SJCRH30 (cell line): ENCODE measurements at places on chromosomes 3 and 15.

DNA sequence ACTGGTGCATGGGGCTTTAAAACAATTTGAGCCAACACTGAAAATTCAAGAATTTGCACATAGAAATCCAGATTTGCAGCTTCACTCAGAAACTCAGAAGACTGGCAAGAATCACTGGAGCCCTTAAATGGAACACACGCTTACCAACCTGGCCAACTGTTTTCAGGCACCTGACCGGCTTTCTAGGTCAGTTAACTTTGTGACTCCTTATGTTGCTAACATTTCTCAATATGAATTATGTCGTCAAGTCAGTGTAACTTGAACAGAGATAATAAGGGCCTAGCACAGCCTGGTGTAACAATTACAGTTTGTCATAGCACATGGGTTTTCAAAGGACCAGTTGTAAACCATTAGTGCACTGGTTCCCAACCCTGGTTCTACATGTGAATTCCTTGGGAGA lies 6.8 kb downstream of the CERS3 start:
- DNase-seq: no peak

GRCh38 chr15:96177279-96177678 lies 153.2 kb upstream of the NR2F2 start:
- DNase-seq: no peak

- DNase-seq: no peak
These were observed 47.0 kb downstream of the OXNAD1 start for GRCh38 chr3:16311960-16312451.

GRCh38 chr3:61981060-61981459 lies 392.3 kb downstream of the FEZF2 start:
- DNase-seq: no peak

- no peak for DNase-seq
These were observed 8.8 kb downstream of the DNAJB8 start for GRCh38 chr3:128457937-128458336.

DNA sequence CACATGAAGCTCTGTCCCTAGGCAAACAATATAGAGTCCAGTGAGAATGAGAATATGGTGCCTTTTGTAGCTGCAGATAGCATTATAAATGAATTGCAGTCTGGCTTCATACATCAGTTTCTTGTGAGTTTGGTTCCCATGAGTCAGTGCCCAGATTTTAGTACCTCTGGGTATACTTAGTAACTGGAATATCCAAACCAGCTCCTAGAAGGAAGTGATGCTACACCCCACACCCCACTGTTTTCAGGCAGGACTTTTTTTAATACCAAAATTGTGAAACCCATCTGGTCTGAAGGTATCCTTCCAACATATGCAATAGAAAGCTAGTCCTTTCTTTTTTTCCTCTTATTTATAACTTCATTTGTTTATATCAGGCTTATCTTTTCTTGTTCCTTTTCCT lies 42.1 kb upstream of the FOXP1 start:
- no peak for DNase-seq

GRCh38 chr3:72322264-72322976 lies 525.8 kb downstream of the SHQ1 start:
- DNase-seq: no peak

- no peak for DNase-seq
These were observed 247.4 kb upstream of the CHRNA7 start for GRCh38 chr15:31782951-31783350.

- DNase-seq: no peak
These were observed 622 bp downstream of the XIRP1 start for GRCh38 chr3:39191773-39192172.

GRCh38 chr3:72338942-72339669 lies 509.1 kb downstream of the SHQ1 start:
- peak; percentile 73 for DNase-seq

- DNase-seq: peak; percentile 42
These were observed 138.8 kb upstream of the PRR20G start for GRCh38 chr3:127426444-127427153.

GRCh38 chr3:112354642-112355306 lies 21.8 kb downstream of the CD200 start:
- no peak for DNase-seq

GRCh38 chr15:30921781-30922479 lies 18.2 kb downstream of the FAN1 start:
- DNase-seq: no peak

DNA sequence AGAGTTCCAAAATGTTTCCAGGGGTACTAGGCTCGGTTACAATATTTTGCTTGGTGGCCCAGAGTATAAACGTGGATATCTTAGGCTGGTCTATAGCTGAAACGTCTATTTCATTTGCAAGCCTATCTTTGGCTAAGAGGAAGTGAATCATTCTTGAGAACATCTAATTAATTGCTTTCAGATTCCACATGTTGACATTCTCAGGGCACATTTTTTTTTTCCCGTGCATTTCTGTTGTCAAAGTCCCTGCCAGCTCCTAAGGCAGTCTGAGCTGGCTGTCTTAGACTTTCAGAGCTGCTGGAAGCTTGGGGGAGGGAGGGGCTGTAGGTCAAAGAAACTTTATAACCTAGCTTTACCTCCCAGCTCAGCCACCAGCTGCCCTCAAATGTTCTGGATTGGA lies 23.2 kb upstream of the LAMP3 start:
- no peak for DNase-seq

DNA sequence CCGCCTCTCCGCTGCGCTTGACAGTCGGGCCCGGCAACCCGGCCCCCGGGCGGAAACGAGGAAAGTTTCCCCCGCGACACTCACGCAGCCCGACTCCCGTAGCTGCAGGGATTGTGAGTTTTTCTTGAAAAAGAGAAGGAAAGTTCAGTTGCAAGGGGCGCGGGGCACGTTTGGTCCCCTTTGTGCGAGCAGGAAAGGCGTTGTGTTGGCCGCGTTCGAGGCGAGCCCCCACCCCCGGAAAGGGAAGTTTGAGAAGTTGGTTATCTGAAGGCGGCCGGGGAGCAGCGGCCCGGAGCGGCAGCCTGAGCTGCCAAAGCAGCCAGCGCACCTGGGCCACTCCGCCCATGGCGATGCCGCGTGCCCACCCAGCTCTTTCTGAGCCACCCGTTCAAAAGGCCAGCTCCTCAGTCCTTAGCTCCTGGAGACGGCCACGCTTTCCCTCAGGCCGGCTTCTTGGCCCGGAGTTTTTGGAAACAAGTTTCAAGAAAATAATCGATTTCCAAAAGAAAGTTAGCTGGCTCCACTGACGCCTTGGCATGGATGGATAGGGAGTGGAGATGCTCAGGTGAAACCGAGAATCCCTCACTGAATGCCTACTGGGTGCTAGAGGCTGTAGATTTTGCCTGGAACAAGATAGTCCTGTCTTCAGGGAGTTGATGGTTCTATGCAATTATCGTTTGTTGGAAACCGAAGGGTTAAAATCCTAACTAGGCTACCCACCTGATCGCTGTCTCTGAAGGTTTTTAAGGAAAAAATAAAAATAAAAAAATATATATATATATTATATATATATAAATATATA lies 832 bp downstream of the TGFBR2 start:
- peak; percentile 43 for DNase-seq

- no peak for DNase-seq
These were observed 6.2 kb upstream of the EHD4 start for GRCh38 chr15:41978534-41978933.

- DNase-seq: no peak
These were observed 36.3 kb downstream of the ST3GAL6 start for GRCh38 chr3:98799479-98799878.

DNA sequence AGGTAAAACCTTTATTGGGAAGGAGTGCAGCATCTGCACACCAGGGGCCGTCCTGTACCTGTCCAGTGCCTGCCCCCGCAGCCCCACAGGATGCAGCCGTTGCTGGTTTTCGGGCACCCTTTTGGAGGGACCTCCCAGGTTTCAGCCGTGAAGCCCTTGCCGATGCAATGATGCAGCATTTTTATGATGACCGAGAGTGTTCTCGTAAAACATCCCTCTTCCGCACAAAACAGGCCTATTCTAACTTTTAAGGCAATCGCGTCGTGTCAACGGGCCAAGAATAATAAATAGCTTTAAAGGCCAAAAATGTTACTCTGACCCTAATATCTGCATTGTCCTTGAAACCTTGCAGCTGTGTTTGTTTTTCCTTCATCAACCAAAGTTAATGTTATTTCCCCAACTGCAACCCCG lies 126.1 kb downstream of the LRRK1 start:
- DNase-seq: no peak

- peak; percentile 35 for DNase-seq
These were observed 768 bp downstream of the UBXN7 start for GRCh38 chr3:196431181-196432136.

- DNase-seq: no peak
These were observed 96.5 kb downstream of the LIPC start for GRCh38 chr15:58528188-58528870.

GRCh38 chr3:2984831-2985220 lies 125.3 kb downstream of the IL5RA start:
- DNase-seq: no peak

- DNase-seq: no peak
These were observed 11.0 kb downstream of the PARP16 start for GRCh38 chr15:65275728-65276126.

GRCh38 chr3:4830586-4830914 lies 148.7 kb upstream of the BHLHE40 start:
- no peak for DNase-seq

GRCh38 chr3:113245761-113246161 lies 34.4 kb downstream of the BOC start:
- no peak for DNase-seq

GRCh38 chr3:197599089-197599765 lies 43.5 kb upstream of the BDH1 start:
- peak; percentile 97 for DNase-seq

- DNase-seq: peak; percentile 74
These were observed 600 bp upstream of the USP3 start for GRCh38 chr15:63503739-63504246.

- peak; percentile 91 for DNase-seq
These were observed at the start of gene USP4 for GRCh38 chr3:49339941-49340800. Gene USP4, minus strand, starts transcription at chr3:49340053. Its CDS starts 29 bp downstream, at chr3:49340024.

GRCh38 chr3:59752925-59753324 lies 703.1 kb upstream of the CFAP20DC start:
- no peak for DNase-seq

GRCh38 chr3:57917601-57918000 lies 90.6 kb upstream of the FLNB start:
- DNase-seq: no peak

DNA sequence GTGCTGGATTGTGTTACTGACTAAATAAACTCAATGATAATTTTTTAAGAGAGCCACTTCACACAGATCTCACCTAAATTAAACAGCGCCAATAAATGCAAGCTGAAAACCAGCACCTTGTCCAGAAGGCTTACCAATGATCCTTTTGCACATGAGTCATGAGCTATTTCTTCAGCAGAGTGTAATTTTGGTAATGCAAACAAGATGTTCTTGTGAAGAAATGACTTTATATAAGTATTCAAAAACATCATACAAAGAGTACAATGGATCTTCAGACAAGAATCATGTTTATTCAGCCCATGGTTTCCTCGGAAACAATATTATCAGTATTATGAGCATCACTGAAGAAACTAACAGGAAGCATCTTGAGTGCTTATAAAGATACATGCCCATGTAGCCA lies 263.8 kb upstream of the UBE2E2 start:
- no peak for DNase-seq

GRCh38 chr15:93026380-93026817 lies 62.6 kb downstream of the RGMA start:
- DNase-seq: no peak

- no peak for DNase-seq
These were observed 1.2 kb downstream of the GP5 start for GRCh38 chr3:194397757-194398312.

- no peak for DNase-seq
These were observed 36.9 kb downstream of the SH3BP5 start for GRCh38 chr3:15295506-15295905.

DNA sequence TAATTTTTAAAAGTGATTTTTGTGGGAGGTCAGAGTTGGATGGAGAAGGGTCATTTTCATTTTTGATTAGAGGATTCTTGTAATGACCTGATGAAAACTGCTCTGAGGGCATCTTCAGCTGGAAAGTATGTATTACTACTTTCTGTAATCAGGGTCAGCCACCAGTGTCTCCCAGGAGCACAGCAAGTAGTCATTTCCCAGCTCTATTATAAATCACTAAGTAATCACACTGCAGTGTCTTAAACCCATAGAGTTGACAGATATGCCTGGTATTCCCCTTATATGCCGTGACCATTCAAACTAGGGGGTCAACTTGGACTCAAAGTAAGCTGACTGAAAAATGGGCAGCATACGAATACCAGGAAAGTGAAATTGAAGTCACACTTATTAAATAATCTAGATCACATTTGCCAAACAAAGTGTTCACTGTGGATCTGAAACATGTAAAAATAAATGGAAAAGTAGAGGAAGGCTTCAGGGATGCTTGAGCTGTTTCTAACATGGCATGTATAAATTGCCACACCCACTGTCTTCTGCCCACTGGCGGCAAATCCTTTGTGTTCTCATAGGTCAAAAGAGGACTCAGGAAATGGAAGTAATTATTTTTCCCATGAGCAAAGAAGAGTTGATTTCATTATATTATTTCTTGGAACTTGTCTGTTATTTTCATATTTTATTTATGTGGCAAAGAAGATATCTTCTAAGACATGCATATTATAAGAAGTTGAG lies 105.7 kb downstream of the MBNL1 start:
- no peak for DNase-seq

DNA sequence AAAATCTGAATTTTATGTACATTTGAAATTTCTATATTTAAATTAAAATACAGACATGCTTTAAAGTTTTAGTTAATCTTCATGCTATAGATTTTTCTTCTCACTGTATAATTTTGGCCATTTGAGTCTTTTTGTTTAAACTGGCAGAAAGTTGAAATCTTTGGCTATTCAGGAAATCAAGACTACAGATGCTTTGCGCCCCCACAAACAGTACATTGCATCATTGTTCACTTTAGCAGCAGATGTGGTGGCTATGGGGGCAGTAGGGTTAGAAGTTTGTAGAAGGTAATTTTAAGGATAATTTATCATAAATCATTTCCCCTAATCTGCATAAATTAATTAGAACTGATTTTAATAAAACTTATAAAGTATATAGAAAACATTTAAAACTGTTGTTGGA lies 20.9 kb downstream of the SPPL2A start:
- no peak for DNase-seq

DNA sequence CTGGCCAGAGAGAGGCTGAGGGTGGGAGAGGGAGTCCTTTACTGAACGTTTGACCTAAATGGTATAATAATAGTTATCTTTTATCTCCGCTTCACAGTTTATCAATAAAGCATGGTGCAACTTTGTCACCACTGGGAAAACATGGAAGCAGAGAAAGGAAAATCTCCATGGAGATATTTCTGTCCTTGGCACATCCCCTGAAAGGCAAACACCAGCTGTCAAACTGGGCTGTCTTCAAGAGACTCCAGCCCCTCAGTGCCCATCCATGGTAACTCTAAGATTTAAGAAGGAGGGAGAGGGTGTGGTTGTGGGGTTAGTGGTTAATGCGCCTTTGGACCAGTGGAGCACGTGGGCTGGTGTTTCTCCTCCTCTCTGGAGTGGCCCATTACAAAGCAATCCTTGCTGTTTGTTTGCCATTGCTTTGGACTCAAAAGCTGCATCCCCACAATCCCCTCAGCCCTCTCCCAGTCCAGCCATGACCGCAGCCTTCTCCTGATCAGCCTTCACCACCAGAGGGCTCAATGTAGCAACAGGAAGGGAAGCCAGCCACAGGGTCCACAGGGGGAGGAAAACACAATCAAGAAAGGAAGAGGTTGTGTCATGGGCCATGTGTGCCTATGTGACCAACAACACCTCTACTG lies 38.2 kb upstream of the FAM174B start:
- DNase-seq: peak; percentile 56
